ENCODE measurements at places on chromosomes 11 and 22. TPM values are rescaled to one million over a fixed set of nuclear protein-coding genes. Genes with fewer than 3 reads are reported as not detected.

GRCh38 chr11:13462311-13462900 is 616 bp downstream of the BTBD10 start:
- peak; percentile 64 for DNase-seq

DNA sequence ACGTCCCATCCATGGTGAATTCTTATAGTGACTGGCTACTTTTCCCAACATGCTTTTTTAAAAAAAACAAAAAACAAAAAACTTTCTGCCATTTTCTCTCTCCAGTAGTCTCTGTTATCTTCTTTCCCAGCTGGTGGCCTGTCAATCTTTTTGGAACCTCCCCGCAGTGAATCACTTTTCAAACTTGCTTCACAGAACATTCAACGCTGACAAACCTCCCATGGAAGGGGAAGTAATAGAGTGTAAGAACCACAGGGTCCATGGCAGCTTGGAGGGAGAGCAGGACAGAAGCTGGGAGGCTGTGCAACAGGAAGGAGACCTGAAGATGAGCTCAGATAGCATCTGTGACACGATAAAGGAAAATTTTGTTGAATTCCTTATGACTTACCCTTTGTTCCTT is 9.8 kb upstream of the CECR2 start:
- no peak for DNase-seq

GRCh38 chr11:78977009-78977408 is 402.3 kb upstream of the NARS2 start:
- DNase-seq, result no peak

GRCh38 chr11:91536366-91536765 is 688.3 kb upstream of the FAT3 start:
- no peak for DNase-seq

GRCh38 chr11:71245601-71246391 is 6.6 kb downstream of the SHANK2 start:
- DNase-seq, result peak; percentile 39

DNA sequence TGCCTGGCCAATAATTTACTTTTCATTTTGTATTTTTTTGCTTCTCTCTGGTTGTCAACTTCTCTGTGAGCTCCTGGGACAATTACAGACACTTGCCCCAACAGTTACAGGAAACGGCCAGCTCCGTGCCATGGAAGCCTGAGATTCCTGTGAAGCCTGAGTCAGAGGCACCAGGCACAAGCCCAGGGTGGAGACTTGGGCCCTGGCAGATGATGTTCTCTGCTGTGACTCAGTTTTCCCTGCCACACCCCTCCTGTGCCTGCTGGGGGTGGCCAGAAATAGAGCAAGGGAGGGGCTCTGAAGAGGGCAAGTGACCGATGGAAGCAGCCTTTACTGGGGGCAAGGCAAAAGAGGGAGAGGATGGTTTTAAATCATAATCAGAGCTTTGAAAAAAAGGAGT is 4.9 kb downstream of the ATP5MGL start:
- no peak for DNase-seq

DNA sequence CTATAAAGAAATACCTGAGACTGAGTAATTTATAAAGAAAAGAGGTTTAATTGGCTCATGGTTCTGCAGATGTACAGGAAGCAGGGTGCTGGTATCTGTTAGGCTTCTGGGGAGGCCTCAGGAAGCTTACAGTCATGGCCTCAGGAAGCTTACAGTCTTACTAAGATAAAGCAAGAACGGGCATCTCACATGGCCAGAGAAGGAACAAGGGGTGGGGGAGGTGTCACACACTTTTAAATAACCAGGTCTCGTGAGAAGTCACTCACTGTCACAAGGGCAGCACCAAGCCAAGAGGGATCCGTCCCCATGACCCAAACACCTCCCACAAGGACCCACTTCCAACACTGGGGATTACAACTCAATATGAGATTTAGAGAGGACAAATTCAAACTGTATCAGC is 192.8 kb upstream of the B3GAT1 start:
- no peak for DNase-seq

DNA sequence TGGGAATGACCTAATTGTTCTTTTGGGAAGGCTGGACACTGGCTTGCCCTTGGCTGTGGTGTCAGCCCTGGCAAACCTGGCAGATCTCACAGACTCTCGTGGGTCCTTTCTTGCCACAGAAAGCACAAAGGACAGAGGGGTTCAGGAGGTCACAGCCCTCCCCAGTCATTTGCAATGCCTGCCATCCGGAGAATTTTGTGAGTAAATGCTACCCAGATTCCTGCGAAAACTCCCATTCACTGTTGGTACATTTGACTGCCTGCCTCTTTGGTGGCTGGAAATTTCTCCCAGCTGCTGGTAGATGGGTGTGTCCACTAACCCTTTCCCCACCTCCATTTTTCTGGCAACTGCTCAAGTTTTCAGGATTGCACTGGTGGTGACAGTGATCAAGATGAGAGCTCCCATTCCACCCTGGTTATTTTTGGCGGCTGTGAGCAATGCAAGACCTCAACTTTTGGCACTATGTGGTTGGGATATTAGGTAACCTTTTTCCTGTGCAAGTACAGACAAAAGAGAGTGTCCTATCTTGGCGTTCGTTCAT is 155.7 kb downstream of the NAV2 start:
- peak; percentile 53 for DNase-seq

DNA sequence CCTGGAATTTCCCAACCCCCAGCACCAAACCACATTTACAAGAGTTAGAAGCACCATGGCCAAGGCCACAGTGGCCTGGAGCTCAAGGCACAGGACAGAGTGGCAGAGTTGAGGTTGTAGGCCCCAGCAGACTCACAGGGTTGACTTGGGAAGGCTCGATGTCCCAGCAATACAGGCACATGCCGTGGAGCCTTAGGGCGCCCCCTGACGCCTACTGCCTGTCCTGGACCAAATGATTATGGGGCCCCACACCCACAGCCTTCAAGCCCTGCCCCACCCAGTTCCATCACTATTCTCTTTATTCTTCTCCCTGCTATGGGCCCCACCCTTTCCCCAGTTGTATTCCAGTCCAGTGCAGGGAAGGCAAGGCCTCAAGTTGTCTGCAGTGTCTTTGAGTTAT is at the start of gene CCDC179:
Gene CCDC179 (minus strand): TSS at position 234 of the 400 bp plus-strand sequence. CDS start 53 bp downstream, at position 181.
- no peak for DNase-seq

DNA sequence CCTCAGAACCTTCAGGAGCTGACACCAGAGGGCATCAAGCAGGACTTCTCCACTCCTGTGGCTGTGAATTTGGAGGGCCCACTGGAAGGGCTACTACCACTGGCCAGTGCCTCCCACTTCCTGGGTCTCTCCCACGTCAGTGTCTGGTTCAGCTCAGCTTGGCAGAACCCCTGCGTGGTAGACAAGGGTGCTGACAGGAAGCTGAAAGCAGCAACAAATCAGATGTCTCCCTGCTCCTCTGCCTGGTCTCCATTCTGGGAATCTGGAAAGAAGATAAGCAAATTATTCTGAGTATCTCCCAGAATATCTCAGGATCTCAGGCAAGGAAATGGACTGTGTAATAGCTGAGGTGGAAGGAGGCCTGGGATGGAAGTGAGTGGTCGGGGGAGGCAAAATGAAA is 61.5 kb downstream of the TMPRSS5 start:
- DNase-seq, result no peak

DNA sequence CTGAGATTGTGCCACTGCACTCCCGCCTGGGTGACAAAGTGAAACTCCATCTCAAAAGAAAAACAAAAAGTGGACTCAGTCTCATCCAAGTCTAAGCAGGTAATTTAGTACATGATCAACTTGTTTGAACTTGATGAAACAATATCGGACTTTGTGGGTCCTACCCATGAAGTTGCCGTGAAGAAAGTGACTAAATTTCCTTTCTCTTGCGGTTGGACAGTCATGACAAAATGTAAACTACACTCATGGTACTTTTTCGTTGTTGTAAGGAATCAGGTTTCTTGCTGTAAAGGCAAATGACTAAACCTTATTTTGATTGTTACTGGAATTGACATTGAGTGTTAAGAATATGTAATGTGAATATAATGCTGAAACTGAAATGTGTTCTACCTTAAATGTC is 164.5 kb upstream of the PLET1 start:
- no peak for DNase-seq

- DNase-seq, result no peak
Observed at GRCh38 chr11:31114442-31114841, 255.1 kb downstream of the DCDC1 start.

GRCh38 chr11:88229303-88229702 is 54.1 kb upstream of the RAB38 start:
- DNase-seq, result no peak

GRCh38 chr11:57263351-57263750 is 26.3 kb upstream of the APLNR start:
- no peak for DNase-seq

DNA sequence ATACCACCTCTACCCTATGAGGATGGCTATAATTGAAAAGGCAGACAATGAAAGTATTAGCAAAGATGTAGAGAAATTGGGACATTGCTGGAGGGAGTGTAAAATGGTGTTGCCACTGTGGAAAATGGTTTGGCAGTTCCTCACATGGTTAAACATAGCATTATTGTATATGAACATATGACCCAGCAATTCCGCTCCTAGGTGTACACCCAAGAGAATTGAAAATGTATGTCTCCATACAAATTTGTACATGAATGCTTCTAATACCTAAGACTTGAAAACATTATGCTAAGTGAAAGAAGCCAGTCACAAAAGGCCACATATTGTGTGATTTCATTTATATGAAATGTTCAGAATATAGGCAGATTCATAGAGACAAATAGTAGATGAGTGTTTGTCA is 10.0 kb downstream of the SLCO2B1 start:
- DNase-seq, result no peak

DNA sequence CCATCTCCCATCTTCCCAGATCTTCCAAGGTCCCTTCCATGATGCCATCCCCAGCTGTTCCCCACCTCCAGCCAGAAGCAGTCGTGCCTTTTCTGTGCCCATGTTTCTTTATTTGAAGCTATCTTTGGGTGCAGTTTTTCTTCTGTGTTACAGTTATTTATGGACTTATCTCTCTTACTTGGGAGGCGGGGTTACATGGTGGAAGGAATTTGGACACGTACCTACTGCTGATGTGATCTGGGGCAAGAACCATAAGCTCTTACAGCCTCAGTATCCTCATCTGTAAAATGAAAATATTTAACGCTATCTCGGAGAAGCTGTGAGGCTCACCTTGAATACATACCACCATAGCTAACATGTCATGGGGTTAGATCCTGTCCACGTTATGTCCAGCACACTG is 98.9 kb downstream of the ZBTB16 start:
- no peak for DNase-seq

DNA sequence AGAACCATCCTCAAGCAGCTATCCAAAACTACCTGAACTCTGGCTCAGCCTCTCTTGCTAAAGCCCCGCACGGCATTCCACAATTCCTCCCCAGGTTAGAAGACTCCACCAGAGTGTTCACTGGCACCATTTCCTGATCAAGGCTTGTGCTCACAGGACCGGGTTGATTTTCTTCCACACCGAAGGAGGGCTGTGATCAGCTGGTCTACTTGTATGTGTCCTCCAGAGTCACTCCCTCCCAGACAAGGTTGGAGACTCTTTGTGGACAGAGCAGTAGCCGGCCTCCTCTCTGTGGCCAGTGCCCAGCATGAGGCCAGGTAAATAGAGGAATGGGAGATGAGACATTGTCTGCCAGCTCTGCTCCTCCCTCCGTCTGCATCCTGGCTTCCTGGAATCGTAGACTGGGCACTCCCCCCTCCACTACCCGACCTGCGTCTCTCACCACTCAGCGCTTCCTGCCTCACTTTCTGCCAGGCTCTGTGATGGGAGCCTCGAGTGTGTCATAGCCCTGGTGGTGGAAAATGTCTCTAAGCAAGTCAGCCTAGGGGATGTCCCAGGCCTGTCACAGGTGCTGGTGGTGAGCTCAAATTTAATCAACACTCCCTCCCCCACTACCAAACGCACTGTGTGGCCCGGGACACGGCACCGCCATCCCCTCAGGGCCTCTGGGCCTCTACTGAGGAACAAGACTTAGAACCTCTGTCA is 12.5 kb upstream of the TMPRSS6 start:
- DNase-seq, result no peak

- no peak for DNase-seq
Observed at GRCh38 chr22:19769393-19769715, 8.8 kb downstream of the TBX1 start.

DNA sequence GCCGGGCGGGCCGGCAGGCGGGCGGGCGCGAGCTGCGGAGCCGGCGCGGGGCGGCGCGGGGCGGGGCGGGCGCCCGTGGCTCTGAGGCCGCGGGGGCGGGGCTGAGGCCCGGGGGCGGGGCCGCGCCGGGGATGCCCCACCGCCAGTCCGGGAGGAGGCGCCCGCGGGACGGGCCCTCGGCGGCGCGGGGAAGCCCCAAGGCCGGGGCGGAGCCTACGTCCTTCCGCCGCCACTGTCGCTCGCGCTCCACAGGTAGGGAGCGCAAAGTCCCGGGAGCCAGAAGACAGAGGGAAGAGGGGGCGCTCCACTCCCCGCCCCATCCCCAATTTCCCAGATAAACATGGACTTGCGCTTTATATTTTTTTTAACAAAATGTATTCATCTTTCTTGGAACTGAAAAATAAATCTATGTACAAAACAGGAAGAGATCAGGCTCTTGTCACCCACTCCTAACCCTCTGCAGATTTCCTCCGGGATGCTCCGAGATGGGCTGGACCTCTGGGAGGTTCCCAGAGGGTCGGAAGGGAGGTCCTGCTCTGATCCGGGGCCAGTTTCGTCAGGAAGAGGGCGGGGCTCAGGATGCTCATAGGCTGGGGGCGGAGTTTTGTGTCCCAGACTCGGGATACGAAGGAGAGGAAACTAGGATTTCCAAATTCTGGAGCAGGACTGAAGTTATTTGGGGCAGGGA is at the start of gene MAP4K2:
Gene MAP4K2 (minus strand): TSS at position 57 of the 688 bp plus-strand sequence. CDS start 65 bp downstream, outside the sequence.
- DNase-seq, result peak; percentile 89

- no peak for DNase-seq
Observed at GRCh38 chr11:62012832-62013461, 45.5 kb upstream of the FTH1 start.

DNA sequence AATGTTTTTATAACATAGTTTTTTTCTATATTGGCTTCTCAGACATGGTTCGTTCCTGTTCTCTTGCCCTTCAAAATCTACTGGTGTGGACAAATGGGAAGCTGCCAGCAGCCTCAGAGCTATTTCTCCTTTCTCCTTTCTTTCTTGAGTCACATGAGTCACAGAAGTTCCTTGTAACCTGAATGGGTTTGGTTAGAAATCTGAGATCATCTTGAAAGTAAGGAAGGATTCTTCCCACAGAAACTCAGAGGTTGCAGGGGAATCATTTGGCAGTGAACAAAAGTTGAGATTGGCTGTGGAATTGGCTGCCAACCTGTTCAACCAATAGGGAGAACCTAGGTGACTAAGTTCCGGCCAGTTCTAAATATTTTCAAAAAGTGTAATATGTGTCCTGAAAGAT is 12.5 kb downstream of the PLET1 start:
- DNase-seq, result no peak

- no peak for DNase-seq
Observed at GRCh38 chr11:44047931-44048431, at the start of gene ACCSL. TSS of gene ACCSL (plus strand) at chr11:44047981. CDS start at chr11:44048037, 56 bp downstream.

OR56A1 gene
- total RNA-seq, result not detected

OTOG gene
- not detected for total RNA-seq

TBX1 gene
- 0.40 TPM for total RNA-seq

CNIH2 gene
- total RNA-seq, result 0.13 TPM

CNTN5 gene
- not detected for total RNA-seq

SLC22A9 gene
- 16.4 TPM for total RNA-seq

OR6A2 gene
- not detected for total RNA-seq

ENTHD1 gene
- total RNA-seq, result not detected

SCARF2 gene
- total RNA-seq, result 2.2 TPM

All from left lobe of liver (tissue), 2 donors.